ENCODE measurements at places on chromosomes 5 and 9.

GRCh38 chr9:70534061-70534460 lies 119.6 kb upstream of the KLF9 start:
- DNase-seq = no peak

DNA sequence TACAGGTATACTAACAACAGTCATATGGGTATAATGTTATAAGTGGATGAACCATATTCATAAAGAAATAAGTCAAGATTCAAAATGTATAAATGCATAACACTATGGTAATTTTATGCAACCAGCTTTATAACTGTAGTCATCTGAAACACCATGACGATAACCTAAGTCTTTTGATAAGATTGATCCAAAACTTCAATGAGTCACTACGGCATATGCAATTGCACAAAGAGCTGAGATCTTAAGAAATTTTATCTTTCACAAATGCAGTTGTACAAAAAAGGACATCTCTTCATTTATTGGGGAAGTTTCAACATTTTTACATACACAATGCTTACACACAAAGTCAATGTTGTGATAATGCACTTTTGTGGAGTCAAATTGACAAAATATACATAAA lies 20.3 kb downstream of the FAM81B start:
- DNase-seq = no peak

GRCh38 chr9:77892171-77892570 lies 139.4 kb downstream of the GNAQ start:
- no peak for DNase-seq

- peak; percentile 55 for DNase-seq
These were observed 19.9 kb upstream of the TMEM250 start for GRCh38 chr9:136138566-136138965.

- no peak for DNase-seq
These were observed 75.4 kb upstream of the CTNNA1 start for GRCh38 chr5:138677782-138678181.

GRCh38 chr5:40904205-40904993 lies 4.9 kb upstream of the C7 start:
- DNase-seq = no peak

GRCh38 chr9:90245661-90246060 lies 397.0 kb downstream of the DIRAS2 start:
- no peak for DNase-seq

GRCh38 chr9:98144631-98145030 lies 25.6 kb upstream of the TRIM14 start:
- no peak for DNase-seq

DNA sequence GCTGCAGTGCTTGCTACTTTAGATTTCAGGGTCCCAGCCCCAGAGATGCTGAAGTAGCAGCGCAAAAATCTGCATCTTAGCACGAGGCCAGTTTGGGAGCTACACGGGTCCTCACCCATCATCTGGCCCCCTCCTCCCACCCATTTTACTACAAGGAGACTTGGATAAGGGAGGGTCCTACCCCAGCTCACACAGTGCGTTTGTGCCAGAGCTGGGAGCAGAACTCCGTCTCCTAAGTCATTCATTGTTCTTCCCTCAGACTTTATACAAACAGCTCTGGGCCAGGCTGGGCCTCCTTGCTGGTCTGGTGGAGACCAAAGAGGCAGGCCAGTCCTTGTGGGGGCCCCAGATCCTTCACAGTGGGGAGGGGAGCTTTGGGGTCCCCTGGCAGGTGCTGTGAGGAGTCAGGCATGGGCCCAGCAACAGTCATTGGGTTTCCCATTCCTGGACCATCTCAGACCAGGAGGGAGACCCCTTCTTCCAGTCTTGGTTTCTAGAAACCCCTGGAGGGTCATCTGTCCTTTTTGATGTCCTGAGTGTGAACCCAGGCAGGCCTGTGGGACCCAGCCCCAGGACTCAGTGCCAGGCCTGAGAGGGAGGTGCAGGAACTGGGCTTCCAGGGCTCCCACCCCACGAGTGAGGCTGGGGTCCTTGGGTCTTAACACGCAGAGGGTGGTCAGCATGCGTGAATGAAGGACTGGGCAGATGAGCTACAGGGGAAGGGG lies 2.3 kb upstream of the IL17B start:
- DNase-seq = no peak

DNA sequence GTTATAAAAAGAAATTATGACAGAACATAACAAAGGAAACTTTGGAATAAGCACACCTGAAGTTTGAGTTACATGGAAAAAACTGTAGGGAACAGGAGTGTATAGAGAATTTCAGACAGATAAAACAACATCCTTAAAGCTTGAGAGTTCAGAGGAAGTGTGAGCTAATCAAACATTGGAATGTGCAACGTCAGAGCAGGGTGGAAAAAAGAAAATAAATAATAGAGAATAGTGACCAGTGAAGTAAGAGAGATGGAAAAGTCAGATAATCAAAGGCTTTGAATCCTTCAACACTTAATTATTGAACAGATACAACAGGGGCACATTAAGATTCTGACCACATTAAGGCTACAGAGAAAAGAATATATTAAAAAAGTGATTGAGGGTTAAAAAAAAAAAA lies 128.5 kb upstream of the CDH10 start:
- DNase-seq = no peak

DNA sequence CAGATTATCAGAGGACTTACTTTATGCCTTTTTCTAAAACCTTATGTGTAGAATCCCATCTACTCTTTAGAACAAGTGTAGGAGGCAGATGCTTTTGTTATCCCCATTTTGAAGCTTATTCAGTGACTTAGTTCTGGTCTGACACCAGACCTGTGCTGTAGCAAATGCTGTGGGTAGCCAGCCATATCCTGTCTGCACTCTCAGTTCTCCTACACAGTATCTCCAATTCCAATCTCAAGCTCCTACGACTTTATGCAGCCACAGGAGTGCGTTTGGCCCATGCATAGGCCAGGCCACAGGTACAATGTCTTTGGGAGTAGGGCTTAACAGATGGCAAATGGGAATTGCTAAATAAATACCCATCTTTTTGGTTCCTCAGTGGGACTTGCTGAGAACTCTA lies 292.6 kb downstream of the MCTP1 start:
- no peak for DNase-seq

GRCh38 chr9:72477930-72478518 lies 43.4 kb upstream of the TMC1 start:
- no peak for DNase-seq

GRCh38 chr9:35748242-35748857 lies 678 bp downstream of the GBA2 start:
- DNase-seq = no peak

DNA sequence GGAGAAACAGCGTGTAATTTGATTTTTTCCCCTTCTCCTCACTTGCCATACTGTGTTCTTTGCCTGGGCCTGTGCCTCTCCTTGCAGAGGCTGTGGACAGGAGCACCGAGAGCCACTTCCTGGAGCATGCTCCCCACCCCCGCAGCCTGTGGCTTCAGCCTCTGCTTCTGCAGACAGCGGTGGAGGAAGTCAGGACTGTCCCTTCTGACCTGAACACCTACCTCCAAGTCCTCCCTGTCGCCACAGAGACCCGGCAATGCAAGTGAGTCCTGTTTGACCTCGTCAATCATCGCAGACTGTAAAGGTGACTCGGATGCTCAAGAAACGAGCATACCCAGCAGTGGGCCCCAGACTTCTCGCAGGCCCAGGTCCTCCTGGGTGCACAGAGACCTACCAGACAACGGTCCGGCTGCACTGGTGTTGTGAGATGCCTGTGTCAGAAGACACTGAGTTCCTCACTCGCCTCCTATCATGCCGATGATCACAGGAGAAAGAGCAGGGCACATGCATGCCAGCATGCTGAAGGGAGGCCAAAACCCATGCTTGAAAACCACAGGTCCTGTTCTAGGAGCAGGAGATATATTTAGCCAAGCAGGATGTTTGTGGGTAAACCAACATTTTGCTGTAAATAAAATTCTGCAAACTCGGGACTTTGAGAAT lies 198.8 kb downstream of the AUH start:
- peak; percentile 52 for DNase-seq

DNA sequence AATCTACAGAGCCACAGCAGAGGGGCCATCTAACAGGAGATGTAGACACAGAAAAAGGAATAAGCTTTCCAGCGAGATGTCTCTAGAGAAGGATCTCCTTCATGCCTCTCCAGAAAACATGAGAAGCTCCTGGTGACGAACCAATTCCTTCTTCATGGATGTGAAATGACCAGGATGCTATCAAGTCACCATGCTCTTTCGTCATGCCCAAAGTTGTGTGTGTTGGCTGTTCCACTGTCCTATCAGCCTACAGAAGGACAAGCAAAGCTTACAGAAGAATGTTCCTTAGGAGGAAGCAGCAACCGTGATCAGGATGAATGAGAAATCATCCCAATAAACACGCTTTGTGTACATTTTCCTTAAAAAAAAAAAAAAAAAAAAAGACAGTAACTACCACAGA lies 54.4 kb downstream of the ALDH7A1 start:
- DNase-seq = no peak

DNA sequence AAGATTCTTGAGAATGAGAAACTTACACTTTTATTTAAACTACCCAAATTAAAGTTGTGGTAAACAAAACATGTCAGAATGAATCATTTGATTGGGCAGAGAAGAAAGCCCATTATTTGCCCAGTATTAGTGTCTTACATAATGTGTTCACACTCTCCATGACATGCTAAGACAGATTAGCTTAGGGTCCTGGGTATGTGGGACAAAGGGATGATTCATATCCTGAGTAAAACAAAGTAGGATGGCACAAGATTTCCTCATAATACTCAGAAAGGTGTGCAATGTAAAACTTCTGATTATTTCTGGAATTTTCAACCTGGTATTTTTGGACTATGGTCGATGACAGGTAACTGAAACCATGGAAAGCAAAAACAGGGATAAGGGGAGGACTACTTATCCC lies 183.9 kb upstream of the POU5F2 start:
- DNase-seq = no peak
